ENCODE measurements at places on chromosomes 3 and 15. TPM values are rescaled to one million over a fixed set of nuclear protein-coding genes. Genes with fewer than 3 reads are reported as not detected.

OXSM gene
- total RNA-seq: 9.8 TPM

CAND2 gene
- total RNA-seq: 5.1 TPM

GJD2 gene
- not detected for total RNA-seq

ACP3 gene
- total RNA-seq: 0.33 TPM

EIF2A gene
- 104 TPM for total RNA-seq

PSTPIP1 gene
- total RNA-seq: 4.4 TPM

RASL12 gene
- 0.39 TPM for total RNA-seq

GP9 gene
- total RNA-seq: not detected

LPP gene
- total RNA-seq: 102 TPM

UROC1 gene
- not detected for total RNA-seq

DUOXA1 gene
- 0.07 TPM for total RNA-seq

CTXND1 gene
- total RNA-seq: not detected

LSAMP gene
- 1.0 TPM for total RNA-seq
